ENCODE measurements at places on chromosomes 2 and 18.

DNA sequence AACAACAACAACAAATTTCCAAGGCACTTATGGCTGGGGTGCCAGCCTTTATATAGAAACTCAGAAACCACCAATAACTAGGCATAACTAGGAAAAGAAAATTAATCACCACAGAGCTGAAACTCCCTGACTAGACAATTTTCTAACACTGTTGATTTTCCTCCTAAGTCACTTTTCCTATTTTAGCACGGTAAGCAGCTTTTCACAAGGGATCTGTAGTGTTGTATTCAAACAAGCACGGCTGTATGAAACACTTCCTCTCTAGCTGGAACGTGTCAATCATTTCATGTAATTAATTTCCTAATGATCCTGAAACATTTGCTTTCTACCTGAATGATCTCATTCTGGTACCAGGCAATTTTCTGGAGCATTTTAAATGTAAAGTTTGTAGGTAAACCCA is 645.0 kb downstream of the IRS1 start:
- no peak for DNase-seq

GRCh38 chr2:152508446-152508845 is 173.5 kb downstream of the FMNL2 start:
- no peak for DNase-seq

DNA sequence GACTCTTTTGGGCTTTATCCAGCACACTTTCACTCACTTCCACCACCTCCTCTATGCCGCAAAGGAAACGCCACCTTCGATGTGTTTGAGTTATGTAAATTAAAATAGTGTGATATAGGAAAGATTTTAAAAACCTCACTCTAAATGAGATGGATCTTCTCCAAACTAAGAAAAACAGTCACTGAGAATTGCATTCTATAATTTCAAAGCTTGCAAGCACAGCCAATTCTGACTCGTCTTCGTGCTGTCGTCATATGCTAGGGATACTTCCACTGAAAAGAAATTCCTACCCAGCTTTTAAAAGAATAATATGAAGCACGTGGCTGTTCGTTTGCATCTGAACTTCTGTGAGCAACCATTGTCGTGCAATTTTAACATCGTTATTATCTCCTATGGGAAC is 162.5 kb downstream of the SH3BP4 start:
- DNase-seq = no peak

- DNase-seq = no peak
Measured at GRCh38 chr18:56351911-56352500, 286.4 kb downstream of the TXNL1 start.

DNA sequence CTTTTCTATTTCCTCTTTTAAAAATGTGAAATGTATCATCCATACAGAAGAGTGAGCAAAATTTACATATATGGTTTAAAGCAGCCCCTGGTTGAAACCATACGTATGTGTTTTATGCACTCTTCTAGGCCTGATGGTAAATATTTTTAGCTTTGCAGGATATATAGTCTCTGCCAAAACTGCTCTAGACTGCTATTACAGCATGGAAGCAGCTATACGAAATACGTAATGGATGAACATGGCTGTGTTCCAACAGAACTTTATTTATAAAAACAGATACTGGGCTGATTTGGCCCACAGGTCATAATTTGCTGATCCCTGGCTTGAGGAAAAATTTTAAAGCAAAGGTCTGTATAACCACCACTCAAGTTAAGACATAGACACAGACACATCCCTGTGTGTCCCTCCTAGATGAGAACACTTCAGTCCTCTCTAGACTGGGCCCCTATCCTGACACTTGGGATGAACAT is 42.5 kb upstream of the ATP8B1 start:
- DNase-seq = no peak

- no peak for DNase-seq
Measured at GRCh38 chr18:8625461-8626092, 16.3 kb downstream of the RAB12 start.

GRCh38 chr2:180202467-180202951 is 195.4 kb upstream of the CWC22 start:
- peak; percentile 60 for DNase-seq

DNA sequence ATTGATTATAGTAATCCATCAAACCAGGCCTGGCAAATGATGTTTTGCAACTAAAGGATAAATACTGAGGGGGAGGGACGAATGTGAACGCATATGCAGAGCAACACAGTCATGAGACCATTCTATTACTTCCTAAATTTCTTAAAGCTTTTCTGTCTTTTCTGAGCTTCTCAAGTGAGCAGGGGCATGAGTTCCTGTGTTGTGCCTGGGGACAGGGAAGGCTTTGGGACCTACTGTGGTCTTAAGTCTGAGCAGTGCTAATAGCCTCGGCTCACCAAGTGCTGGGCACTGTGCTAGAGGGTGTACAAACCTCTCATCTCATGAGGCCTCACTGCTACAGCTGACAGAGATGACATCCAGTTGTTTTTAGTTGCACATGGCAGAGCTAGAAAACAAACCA is 182.4 kb downstream of the NEDD4L start:
- no peak for DNase-seq

DNA sequence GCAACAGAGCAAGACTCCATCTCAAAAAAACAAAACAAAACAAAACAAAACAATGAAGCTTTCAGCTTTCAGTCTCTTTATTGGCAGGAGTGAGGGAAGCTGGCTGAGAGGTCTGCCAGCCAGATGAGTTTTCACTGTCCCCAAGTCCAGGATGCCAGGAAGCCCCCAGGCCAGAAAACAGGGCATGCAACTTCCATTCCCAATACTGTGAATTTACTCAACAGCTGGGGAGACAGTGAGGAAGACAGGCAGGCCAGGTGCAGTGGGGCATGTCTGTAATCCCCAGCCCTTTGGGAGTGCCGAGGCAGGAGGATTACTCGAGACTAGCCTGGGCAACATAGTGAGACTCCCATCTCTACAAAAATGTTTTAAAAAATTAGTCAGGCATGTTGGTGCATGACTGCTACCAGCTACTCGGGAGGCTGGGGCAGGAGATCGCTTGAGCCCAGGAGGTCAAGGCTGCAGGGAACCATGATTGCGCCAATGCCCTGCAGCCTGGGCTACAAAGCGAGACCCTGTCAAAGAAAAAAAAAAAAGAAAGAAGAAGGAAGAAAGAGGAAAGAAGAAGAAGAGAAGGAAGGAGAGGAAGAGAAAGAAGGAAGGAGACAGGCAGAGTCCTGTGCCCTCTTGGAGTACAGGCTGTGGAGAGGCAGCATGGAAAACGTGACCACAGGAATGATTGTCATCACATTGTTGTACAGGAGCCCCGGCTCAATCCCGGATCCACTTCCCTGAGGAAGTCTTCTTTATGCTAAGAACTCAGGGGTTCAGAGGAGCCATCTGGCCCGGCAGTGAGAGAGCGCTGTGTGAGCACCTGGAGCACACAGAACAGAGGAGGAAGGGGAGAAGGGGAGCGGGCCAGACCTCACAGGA is 29.2 kb upstream of the POMC start:
- no peak for DNase-seq

GRCh38 chr2:148603562-148603920 is 41.0 kb upstream of the EPC2 start:
- DNase-seq = no peak

DNA sequence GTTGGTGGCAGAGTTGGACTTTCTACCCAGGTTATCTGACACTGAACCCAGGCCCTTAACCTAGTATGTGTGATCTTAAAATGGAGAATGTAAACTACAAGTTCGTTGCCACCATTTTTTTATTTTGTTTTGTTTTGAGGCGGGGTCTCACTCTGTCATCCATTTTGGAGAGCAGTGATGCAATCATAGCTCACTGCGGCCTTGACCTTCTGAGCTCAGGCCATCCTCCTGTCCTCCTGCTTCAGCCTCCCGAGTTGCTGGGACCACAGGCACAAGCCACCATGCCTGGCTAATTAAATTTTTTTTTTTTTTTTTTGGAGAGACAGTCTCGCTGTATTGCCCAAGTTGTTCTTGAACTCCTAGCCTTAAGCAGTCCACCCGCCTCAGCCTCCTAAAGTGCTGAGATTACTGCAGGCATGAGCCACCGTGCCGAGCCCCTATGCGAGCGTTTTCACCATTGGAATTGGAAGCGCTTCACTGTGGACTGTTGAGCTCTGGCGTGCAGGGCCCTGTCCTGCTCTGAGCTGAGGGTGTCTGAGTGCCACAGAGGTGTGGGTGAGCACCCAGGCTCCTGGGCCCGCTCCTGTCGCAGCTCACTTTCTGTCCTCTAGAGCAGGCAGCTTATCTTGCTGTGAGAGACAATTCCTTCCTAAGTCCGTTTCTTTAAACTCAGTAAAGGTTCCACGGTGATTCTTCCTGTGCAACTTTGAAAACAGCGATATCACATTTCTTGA is 186.9 kb downstream of the LDLRAD4 start:
- no peak for DNase-seq

DNA sequence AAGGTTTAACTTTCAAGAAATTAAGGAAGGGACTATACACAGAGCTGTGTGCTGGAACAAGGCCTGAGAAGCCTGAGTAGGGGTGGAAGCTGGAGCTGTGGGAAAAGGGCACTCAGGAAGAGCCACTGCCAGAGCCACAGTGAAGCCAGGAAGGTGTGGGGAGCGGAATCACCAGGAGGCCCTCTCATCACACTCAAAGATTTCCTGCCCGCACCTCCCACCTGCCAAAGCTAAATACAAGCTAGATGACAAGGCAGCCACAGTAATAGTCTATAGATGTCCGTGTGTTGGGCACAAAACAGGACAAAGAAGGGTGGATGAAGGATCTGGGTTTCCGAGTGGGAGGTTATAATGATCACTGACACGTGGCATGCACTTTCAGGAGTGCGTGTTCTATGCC is 126.0 kb downstream of the ZNF532 start:
- no peak for DNase-seq

DNA sequence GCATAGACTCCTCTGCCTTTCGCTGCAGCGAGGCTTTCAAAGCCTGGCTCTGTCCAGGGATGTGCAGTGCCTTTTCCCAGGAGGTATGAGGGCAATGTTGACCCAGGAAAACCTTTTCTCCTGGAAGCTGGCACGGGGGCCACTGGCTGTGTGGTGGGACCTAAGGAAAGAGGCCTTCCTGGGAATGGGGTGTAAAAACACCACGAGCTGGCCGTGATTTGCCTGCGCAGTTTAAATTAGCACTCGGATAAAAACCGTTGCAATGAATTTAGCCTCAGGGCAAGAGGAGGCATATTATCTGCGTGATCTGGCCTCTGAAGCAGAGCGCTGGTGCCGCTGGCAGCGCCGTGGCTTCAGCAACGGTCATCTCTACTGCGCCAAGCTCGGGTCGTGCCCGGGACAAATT is 3.0 kb downstream of the OSR1 start:
- DNase-seq = no peak

GRCh38 chr2:194946826-194947225 is 710.2 kb upstream of the SLC39A10 start:
- DNase-seq = no peak

GRCh38 chr2:86704459-86704971 is 15.6 kb upstream of the RMND5A start:
- no peak for DNase-seq

DNA sequence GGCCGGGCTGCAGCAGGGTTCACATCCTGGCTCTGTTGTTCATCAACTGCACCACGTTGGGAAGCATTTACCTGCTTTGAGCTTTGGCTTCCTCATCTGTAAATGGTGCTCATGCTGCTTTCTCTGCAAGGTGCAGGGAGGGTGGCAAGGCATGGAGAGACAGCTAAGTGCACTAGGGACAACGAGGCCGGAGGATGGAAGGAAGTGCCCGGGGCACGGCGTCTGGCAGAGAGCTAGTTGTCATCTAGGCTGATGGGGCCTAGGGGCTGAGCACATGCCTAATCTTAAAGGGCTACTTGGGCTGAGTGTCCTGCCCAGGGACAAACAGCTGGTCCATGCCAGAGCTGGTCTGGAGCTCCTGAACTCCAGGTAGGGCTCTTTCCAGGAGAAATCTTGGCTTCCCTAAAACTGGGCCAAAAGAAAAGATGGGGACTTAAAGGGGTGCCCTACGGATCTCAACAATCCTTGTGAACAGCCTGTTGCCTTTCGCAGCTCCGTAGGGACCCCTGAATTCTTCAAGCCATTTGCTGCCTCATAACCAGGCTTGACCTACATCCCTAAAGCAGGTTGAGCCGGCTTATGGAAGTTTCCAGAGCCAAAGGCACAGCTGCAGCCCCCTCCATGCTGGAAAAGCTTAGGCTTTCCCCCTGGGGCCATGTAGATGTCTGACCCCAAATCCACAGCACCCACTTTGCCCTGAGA is 130.8 kb downstream of the SMAD7 start:
- no peak for DNase-seq

GRCh38 chr2:121196849-121197155 is 88.2 kb downstream of the TFCP2L1 start:
- no peak for DNase-seq

DNA sequence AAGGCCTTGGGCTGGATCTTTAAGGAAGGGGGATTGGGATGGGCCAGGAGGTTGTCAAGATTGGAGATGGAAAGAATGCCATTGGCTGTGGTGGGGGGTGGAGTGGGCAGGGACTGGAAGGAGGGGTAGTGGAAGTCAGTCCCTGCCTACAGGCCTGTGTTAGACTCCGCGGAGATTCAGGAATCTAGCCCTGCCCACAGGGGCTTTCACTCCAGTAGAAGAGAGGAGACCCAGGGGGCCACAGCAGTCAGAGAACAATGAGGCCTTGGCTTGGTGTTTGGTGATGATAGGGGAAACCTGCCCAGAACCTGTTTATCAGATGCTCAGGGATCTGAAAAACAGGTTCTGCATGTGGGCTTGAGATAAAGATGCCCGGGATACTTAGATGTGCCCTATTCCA is 6.1 kb downstream of the STEAP3 start:
- DNase-seq = no peak

DNA sequence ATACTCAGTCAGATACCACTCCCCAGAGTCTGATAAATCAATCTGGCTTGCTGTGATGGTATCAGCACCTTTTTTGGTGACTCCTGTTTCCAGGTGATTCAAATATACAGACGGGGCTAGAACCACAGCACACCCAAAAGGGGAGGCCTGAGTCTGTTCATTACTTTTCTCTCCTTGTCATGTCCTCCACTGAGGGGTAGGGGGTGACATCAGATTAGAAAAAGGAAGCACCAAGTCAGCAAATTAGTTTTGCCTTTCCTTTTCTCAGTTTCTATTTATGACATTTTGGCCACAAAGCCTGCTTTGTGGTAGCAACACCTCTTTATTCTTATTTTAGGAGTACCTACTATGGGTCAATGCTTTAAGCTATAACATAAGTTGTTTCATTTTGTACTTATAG is 127.4 kb downstream of the CCDC102B start:
- no peak for DNase-seq

All from GM04504 (cell line).